Right atrium auricular region (tissue), 2 donors: ENCODE measurements at places on chromosomes 2 and 18. TPM values are rescaled to one million over a fixed set of nuclear protein-coding genes. Genes with fewer than 3 reads are reported as not detected.

LIMS3 gene
- total RNA-seq: 4.6 TPM

ANKRD23 gene
- total RNA-seq: 9.3 TPM

DNAJC5G gene
- 0.94 TPM for total RNA-seq

ROCK1 gene
- total RNA-seq: 26.2 TPM

GALR1 gene
- 0.04 TPM for total RNA-seq

- no peaks in the 10 kb centered on the region for H3K36me3 ChIP-seq
- no peak overlapping the region for H3K4me3 ChIP-seq
- DNase-seq: no peak
- no peak overlapping the region for H3K27ac ChIP-seq
Observed at GRCh38 chr2:144630459-144631215, 110.7 kb upstream of the ZEB2 start.

DNA sequence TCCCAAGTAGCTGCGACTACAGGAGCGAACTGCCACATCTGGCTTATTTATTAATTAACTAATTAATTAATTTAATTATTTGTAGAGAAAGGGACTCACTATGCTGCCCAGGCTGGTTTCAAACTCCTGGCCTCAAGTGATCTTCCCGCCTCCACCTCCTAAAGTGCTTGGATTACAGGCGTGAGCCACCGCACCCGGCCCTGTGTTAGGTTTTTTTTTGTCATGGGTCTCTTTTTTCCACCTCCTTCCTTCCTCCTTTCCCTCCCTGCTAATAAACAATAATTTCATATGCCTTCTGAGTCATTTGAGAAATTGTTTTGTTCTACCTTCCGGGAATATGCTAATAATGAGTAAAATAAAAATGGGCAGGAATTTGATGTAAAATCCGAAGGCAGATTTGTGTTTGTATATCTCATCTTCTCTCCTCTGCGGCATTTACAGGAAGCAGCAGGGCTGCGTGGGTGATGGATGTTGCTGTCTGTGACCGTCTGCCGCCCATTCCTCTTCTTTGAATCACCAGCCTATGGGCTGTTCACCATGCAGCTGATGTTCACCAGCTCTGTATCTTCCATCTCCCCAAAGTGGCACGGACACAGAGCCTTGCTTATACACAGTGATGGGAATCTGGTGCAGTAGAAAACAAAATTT, 89.9 kb downstream of the ACSL3 start:
- no peak for DNase-seq
- no peaks in the 10 kb centered on the region for H3K27me3 ChIP-seq
- H3K27ac ChIP-seq: no peak overlapping the region
- H3K36me3 ChIP-seq: no peaks in the 10 kb centered on the region

DNA sequence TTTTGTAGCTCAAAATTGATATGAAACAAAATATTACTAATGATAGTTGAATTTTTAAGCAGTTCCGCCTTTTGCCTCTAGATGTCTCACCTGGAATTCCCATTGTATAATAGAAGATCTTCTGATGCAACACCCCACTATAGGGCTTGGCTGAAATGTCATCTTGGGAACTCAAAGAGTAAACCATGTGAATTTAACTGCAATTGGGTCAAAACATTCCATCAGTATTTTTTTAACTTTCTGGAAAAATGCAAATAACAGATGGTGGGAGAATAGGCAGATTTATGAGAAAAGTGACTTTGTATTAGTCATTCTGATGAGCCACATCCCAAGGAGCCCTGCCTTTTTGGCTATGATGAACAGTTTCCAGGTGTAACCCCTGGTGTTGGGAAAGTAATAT, 489.9 kb downstream of the NYAP2 start:
- H3K27ac ChIP-seq: no peak overlapping the region
- no peaks in the 10 kb centered on the region for H3K36me3 ChIP-seq
- no peaks in the 10 kb centered on the region for H3K27me3 ChIP-seq
- no peaks in the 10 kb centered on the region for H3K4me1 ChIP-seq

DNA sequence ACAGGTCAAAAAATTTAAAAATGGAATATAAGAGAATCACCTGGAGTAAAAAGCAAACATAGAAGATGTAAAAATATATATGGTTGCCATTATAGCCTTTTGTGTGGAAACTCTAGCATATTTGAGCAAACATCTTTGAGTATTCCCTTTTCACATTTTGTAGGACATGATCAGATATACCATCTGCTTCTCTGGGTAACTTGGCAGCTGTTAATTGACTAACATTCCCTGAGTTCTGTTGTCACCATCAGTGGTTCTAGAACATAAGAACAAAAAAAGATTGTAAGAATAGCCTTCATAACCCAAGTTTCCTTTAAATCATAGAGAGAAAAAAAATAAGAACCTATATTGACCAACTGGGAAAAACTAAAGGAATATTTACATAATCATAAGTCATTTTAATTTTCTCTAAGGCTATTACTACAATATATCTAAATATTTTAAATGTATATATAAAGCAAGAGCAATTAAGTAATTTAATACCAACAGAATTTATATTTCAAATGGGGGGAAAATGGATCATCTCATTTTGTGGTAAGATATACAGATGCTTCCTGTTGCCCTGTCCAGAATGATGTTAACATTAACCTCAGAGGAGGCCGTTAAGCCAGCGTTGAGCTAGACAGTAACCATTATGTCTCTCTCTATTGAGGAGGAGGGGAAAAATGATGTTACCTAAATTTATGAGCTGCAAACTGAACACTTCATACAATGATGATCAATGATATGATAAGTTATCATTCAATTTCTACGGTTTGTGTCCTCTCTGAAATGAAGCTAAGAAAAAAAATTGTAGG, 9.8 kb upstream of the INO80D start:
- no peaks in the 10 kb centered on the region for H3K4me1 ChIP-seq
- H3K27me3 ChIP-seq: no peaks in the 10 kb centered on the region
- no peak overlapping the region for H3K27ac ChIP-seq

- H3K36me3 ChIP-seq: peaks cover 5% of the 10 kb centered on the region
- H3K4me1 ChIP-seq: peaks cover 55% of the 10 kb centered on the region
- DNase-seq: no peak
Observed at GRCh38 chr18:79681484-79682387, 2.1 kb downstream of the CTDP1 start.

DNA sequence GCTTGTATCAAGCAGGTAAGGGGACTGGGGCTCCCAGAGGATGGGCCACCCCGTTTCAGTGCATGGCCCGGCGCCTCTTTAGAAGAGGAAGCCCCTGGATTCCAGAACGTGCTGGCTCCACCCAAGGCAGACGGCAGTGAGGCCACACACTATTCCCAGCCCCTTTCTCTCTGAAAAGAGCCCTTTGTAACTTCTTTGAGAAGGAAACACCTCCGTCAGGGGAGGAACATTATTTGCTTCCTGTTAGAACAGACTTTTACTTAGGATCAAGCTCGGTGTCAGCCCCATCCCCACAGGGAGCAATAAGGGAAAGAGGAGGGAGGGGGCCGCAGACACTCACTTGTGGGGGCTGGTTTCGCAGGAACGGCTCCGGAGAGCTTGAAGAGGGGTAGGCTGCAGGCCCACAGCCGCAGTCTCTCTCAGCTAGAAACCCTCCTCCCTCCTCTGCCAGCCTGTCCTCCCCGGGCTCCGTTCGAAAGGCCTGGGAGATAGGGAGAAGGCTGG, 49.6 kb upstream of the RMDN2 start:
- peak overlapping the region; percentile 15 for H3K27ac ChIP-seq
- no peak for DNase-seq
- no peaks in the 10 kb centered on the region for H3K36me3 ChIP-seq
- H3K27me3 ChIP-seq: no peaks in the 10 kb centered on the region
- no peak overlapping the region for H3K4me3 ChIP-seq

DNA sequence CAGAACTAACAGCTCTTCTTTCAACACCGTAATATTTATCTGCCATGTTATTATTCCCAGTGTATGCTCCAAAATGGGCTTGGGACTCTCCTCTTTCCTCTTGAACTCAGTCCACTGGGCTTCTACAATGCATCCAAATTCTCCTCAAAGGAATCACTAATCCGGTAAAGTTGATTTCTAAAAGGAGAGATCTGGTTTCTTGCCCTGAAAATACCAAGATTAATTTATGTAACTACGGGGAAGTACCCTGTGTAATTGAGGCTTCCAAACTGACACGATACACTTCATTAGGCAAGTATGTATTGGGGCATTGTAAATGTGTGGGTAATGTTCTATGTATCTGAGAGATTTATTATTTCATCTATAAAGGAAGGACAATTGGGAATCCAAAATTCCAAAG, 5.7 kb downstream of the NCKAP5 start:
- no peak overlapping the region for H3K27ac ChIP-seq
- H3K4me1 ChIP-seq: no peaks in the 10 kb centered on the region
- H3K36me3 ChIP-seq: no peaks in the 10 kb centered on the region
- H3K4me3 ChIP-seq: no peak overlapping the region
- DNase-seq: no peak

DNA sequence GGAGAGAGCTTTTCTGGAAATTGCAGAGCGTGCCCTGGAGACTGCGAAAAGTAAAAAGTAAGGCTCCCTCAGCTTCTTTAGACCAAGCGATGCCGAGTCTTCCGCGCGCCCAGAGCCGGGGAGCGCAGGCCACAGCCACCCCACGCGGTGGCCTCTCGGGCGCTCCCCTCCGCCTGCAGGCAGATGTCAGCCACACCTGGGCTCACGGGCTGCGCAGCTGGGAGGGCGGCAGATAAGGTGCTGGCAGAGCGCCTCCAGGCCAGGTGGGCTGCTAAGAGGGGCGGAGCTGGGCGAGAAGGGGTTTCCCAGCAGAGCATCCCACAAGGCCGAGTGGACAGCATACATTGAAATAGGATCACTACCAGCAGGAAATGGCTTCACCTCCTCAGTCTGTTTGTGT, 81.7 kb downstream of the ARHGEF4 start:
- no peak for DNase-seq
- H3K4me1 ChIP-seq: no peaks in the 10 kb centered on the region
- no peaks in the 10 kb centered on the region for H3K36me3 ChIP-seq
- no peak overlapping the region for H3K4me3 ChIP-seq

- H3K36me3 ChIP-seq: no peaks in the 10 kb centered on the region
- no peak for DNase-seq
- H3K27me3 ChIP-seq: no peaks in the 10 kb centered on the region
- no peaks in the 10 kb centered on the region for H3K4me1 ChIP-seq
- no peak overlapping the region for H3K27ac ChIP-seq
Observed at GRCh38 chr2:198203336-198204069, 399.1 kb downstream of the PLCL1 start.
